ENCODE measurements at places on chromosomes 11 and 22.

DNA sequence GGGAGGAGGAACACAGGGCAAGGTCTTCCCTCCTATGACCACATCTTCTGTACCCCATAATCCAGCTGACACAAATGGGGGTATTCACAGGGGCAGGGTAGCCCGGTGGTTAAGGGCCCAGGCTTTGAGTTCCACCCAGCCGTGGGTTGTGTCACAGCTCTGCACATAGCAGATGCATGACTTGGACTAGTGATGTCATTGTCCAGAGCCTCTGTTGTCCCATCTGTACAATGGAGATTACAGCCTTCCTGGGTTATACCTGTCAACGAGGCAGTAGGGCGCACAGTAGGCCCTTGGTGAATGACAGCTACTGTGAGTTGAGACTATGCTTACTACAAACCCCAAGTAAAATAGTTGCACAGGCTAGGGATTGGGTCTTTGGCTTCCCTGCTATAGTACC, 99.3 kb upstream of the CRYBB3 start:
- no peak for DNase-seq

DNA sequence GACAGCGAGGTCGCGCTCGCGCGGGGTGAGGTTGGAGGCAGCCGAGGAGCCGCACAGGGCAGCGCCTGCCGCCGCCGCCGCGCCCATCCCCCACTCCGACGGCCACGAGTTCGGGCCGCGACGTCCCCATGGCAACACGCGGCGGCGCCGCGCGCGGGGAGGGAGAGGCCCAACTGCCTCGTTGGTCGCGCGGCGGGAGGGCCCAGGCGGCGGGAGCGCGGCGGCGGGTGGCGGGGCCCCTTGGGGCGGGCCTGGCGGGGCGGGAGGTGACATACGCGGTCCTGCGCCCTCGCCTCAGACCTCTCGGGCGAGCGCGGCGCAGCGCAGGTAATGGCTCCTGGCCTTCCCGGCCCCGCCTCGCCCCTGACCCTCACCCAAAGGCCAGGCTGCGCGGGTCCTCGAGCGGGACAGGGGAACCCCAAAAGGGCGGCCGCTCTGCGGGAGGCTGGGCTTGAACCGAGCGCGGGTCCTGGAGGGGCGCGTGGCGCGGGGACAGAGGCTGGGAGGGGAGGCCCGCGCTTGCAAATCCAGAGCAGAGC, at the start of gene DEUP1:
Gene DEUP1 (plus strand): TSS at position 297 of the 539 bp plus-strand sequence. CDS start 1,518 bp downstream, outside the sequence.
- peak; percentile 6 for DNase-seq

- no peak for DNase-seq
Observed at GRCh38 chr22:27159716-27160295, 502.4 kb downstream of the MIAT start.

- no peak for DNase-seq
Observed at GRCh38 chr11:67267188-67268080, 1.2 kb downstream of the GRK2 start.

- DNase-seq: no peak
Observed at GRCh38 chr11:95277868-95278267, 46.9 kb upstream of the SESN3 start.

- DNase-seq: no peak
Observed at GRCh38 chr22:35160268-35160667, 94.3 kb downstream of the ISX start.

DNA sequence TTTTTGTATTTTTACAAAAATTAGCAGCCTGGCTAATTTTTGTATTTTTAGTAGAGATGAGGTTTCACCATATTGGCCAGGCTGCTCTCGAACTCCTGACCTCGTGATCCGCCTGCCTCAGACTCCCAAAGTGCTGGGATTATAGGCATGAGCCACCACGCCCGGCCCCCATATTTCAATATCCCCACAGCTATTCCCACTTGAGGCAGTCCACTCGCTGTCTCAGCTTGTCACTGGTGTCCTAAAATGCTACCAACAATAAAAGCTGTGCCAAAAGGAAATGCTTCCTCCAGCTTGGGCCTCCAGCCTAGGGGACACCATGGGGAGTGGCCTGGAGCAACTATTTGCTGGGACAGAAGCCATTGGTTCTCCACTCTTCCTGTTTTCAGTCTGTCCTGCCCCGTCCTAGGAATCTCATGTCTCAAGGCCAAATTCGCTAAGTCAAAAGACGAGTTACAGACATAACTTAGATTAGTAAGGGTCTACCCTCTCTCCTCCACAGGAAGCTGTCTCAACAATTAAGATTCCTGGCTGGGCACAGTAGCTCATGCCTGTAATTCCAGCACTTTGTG, 7.3 kb upstream of the SPINDOC start:
- DNase-seq: no peak

GRCh38 chr11:34274712-34275398, 83.0 kb downstream of the ABTB2 start:
- no peak for DNase-seq

GRCh38 chr22:26665813-26666231, 8.4 kb downstream of the MIAT start:
- no peak for DNase-seq

DNA sequence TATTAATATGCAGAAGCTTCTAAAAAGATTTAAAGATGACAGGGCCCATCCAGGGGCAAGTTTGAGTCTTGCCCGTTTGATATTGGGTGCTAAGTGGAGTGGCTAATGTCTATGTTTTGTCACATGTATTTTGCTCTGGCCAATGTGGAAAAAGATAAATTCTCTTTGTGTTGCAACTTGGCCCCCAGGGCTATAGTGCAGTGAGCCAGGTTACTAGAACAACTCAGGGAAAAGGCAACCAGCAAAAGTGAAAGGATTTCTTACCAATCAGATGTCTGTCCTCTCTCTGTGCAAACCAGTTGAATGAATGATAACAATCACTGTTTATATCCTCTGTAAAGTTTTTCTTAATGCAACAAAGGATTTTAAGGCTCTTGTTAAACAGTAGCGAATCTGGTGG, 4.6 kb upstream of the CLNS1A start:
- DNase-seq: no peak

GRCh38 chr11:9955391-9955790, 291.5 kb downstream of the SWAP70 start:
- DNase-seq: no peak

DNA sequence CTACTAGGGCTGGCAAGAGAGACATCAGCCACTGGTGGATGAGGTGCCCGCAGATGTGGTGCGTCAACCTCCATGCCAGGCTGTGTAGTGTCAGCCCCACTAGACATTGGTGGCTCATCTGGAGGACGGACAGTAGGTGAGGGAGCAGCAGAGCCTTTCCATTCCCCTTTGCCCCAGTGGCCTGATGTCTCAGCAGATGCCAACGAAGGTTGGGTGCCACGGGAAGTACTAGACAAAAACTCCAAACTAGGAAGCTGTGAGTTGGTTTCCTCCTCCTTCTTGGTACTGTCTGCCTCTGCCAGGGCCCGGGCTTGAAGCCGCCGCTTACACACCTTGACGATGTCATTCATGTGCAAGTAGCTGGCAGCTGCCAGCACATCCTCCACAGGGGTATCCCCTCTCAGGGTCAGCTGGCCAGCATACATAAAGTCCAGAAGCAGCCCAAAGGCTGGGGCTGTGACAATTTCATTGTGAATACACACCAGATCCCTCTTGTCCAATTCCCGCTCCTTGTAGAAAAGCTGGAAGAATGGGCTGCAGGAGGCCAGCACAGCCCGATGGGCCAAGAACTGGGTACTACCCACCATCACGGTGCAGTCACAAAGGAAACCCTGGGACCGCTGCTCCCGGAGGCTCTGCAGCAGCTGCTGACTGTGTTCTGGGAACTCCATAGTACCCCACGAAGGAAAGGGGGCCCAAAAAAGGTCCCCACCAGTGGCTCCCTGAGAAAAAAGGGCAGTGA, 795 bp downstream of the ZBTB3 start:
- DNase-seq: no peak

DNA sequence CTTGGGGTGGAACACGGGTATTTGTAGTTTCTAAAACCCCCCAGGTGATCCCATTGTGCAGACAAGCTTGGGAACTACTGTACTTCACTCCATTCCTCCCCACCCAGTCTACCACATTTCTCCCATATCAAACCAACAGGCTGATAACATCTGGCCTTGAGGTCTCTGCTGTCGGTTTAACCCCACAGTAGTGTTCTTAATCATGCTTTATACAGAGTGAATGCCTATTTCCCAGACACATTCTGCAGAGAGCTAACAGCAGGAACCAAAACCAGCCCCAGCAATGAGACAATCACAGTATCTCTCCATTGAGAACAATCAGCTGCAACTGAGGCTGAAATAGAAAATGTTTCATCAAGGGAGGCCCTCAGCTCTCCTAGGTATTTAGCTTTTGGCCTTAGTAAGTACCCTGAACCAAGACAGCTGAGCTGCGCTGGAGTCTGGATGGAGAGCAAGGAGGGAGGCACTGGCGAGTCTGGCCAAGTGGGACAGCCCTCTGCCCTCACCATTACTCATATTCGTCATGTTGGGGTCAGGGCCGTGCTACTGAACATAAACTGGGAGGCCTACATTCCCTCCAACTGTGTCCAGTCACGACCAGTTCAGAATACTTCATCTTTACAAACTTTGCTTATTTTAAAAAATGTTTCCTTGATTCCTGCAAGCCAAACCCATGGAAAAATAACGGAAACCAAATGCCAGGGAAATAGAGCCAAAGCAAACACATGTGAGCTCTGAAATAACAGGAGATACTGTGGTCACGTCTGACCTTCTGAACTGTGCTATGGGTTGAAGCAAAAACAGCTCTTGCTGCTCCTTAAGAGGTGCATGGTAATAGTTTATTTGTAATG, 81.0 kb downstream of the CCDC34 start:
- no peak for DNase-seq

GRCh38 chr11:78397398-78397797, 20.2 kb downstream of the GAB2 start:
- DNase-seq: no peak

DNA sequence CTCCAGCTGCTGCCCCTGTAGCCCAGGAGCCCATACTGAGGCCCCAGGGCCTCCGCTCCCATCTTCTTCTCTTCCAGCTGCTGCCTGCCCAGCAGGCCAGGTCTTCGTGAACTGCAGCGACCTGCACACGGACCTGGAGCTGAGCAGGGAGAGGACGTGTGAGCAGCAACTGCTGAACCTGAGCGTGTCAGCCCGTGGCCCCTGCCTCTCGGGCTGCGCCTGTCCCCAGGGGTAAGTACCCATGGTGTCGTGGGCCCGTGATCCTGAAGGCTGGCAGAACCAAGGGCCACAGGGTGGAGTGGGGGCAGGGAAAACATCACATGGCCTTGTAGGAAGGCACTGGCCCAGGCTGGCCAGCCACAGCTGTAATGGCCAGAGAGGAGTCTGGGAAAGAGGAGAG, 31.2 kb downstream of the OTOG start:
- no peak for DNase-seq

GRCh38 chr11:133727774-133728173, 117.5 kb downstream of the SPATA19 start:
- DNase-seq: no peak

DNA sequence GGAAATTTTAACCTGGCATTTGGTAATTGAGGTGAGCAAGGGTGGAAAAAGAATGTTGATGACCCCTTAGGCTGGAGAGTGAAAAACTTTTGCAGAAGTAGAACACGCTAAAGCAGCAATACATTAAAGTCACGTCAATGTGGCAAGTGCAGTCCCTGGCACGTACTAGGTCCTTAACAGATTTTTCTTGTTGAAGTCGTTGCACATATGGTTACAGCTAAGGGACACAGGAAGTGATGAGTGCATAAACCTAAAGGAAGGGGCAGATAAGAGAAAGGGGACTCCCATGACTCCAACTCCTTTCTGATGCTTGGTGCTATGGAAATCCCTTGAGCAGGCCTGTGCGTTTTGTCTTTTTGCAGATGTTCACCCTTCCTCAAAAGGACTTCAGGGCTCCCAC, 1.2 kb downstream of the ACCS start:
- DNase-seq: no peak

GRCh38 chr22:39966470-39966869, 6.3 kb downstream of the TMA7B start:
- no peak for DNase-seq

GRCh38 chr22:29014773-29015172, 46.9 kb downstream of the C22orf31 start:
- no peak for DNase-seq

- no peak for DNase-seq
Observed at GRCh38 chr11:128981254-128981653, 38.6 kb upstream of the TP53AIP1 start.

DNA sequence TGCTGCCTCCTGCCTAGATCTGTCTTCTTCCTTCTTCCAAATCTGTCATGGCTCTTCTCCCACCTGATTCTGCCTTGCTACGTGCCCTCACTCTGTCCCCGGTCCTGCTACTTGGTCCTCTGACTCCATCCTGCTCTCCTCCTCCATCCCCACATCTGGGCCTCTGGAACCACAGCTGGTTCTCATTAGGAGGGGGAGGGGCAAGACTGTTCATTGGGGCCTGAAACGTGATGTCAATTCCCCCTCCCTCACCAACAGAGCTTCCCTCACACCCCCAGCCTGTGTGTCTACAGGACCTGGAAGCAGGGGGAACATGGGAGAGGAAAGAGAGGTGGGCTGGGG, 9.1 kb downstream of the DCHS1 start:
- no peak for DNase-seq
